ENCODE measurements at places on chromosomes 5 and 9.

GRCh38 chr5:178355671-178356070 lies 123.1 kb upstream of the PHYKPL start:
- no peak for DNase-seq

DNA sequence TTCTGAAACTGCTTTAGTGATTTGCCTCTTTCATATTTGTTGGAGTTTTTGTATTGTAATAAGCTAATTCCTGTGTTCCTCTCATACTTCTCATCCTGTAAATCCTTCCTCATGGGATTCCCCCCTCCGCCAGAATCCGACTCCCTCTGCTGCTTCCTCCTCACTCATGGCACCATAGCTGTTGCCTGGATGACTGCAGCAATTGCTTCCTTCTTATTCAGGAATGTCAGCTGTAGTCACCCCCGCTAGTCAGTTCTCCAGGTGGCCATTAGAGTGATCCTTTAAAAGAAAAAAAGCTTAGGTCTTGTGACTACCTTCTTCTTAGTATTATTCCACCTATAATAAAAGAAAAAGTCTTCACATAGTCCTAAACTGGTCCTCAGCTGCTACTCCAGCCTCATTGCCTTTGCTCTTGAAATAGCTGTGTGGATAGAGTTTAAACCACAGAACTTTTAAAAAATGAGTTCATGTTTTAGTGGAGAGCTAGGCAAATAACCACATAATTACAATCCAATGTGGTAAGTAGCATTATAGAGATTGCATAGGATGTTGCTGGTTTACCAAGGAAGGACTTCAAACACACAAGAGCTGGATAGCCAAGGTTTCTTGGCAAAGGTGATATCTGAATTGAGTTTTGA lies 227.3 kb downstream of the KDM4C start:
- no peak for DNase-seq

DNA sequence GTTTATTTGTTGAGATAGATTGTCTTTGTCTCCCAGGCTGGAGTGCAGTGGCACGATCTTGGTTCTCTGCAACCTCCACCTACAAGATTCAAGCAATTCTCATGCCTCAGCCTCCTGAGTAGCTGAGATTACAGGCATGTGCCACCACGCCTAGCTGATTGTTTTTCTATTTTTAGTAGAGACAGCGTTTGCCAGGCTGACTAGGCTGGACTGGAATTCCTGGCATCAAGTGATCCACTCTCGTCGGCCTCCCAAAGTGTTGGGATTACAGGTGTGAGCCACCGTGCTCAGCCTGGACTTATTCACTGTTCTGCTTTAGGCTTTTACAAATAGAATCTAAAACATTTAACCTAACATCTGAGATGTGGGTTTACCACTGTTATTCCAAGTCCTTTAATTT lies 91.3 kb downstream of the COMMD10 start:
- no peak for DNase-seq

GRCh38 chr5:76180814-76181805 lies 97.9 kb downstream of the SV2C start:
- DNase-seq = no peak

- DNase-seq = no peak
These were observed 234.9 kb downstream of the YTHDC2 start for GRCh38 chr5:113748403-113748802.

DNA sequence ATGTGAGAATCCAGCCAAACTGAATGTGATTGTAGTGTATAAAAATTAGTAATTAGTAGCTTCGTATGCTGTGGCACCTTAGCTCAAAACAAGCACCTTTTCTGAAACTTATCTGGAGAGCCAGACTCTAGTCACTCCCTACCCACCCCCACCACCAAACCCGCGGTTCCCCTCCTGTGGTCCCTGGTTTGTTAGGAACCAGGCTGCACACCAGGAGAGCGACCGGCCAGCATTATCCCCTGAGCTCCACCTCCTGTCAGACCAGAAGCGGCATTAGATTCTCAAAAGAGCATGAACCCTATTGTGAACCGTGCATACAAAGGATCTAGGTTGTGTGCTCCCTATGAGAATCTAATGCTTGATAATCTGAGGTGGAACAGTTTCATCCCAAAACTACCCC lies 498.6 kb downstream of the CHSY3 start:
- no peak for DNase-seq

All from CD4-positive, alpha-beta T cell treated with Interleukin-6 at 100 ng/mL for 8 hours (primary cell).